ENCODE measurements at places on chromosomes 7 and 10. TPM values are rescaled to one million over a fixed set of nuclear protein-coding genes. Genes with fewer than 3 reads are reported as not detected.

The FAM237B gene
- polyA plus RNA-seq: not detected

The SLIT1 gene
- 13.6 TPM for polyA plus RNA-seq

The CPA1 gene
- not detected for polyA plus RNA-seq

The ANKRD30A gene
- polyA plus RNA-seq: not detected

The LIPM gene
- polyA plus RNA-seq: not detected

The SLC26A4 gene
- polyA plus RNA-seq: 0.05 TPM

The ZP3 gene
- polyA plus RNA-seq: not detected

The FAM53B gene
- 0.08 TPM for polyA plus RNA-seq

The STAMBPL1 gene
- 24.9 TPM for polyA plus RNA-seq

The TWIST1 gene
- not detected for polyA plus RNA-seq

The CLDN4 gene
- polyA plus RNA-seq: not detected

The ODAD2 gene
- not detected for polyA plus RNA-seq

The WNT8B gene
- not detected for polyA plus RNA-seq

Data from Purkinje cell (primary cell).